ENCODE measurements at places on chromosomes 7 and 10. TPM values are rescaled to one million over a fixed set of nuclear protein-coding genes. Genes with fewer than 3 reads are reported as not detected.

Gene SPAG6
- total RNA-seq, result 0.12 TPM

Gene C10orf71
- not detected for total RNA-seq

Gene TMEM213
- total RNA-seq, result not detected

Gene CHAT
- not detected for total RNA-seq

Gene CRYGN
- 0.59 TPM for total RNA-seq

Gene ADAM22
- 17.6 TPM for total RNA-seq

Gene ITPRID1
- 0.45 TPM for total RNA-seq

Gene CLCN1
- total RNA-seq, result 0.23 TPM

Gene SLC39A12
- not detected for total RNA-seq

Gene SLC16A12
- 2.0 TPM for total RNA-seq

Gene DENND2A
- 10.0 TPM for total RNA-seq

Gene TAS2R4
- 4.2 TPM for total RNA-seq

GRCh38 chr10:45410807-45411606 is 37.0 kb downstream of the ALOX5 start:
- no peak for DNase-seq
- H3K36me3 ChIP-seq, result no peaks in the 10 kb centered on the region
- no peak overlapping the region for H3K4me3 ChIP-seq
- H3K27me3 ChIP-seq, result no peaks in the 10 kb centered on the region
- H3K27ac ChIP-seq, result no peak overlapping the region
- H3K4me1 ChIP-seq, result peaks cover 20% of the 10 kb centered on the region

DNA sequence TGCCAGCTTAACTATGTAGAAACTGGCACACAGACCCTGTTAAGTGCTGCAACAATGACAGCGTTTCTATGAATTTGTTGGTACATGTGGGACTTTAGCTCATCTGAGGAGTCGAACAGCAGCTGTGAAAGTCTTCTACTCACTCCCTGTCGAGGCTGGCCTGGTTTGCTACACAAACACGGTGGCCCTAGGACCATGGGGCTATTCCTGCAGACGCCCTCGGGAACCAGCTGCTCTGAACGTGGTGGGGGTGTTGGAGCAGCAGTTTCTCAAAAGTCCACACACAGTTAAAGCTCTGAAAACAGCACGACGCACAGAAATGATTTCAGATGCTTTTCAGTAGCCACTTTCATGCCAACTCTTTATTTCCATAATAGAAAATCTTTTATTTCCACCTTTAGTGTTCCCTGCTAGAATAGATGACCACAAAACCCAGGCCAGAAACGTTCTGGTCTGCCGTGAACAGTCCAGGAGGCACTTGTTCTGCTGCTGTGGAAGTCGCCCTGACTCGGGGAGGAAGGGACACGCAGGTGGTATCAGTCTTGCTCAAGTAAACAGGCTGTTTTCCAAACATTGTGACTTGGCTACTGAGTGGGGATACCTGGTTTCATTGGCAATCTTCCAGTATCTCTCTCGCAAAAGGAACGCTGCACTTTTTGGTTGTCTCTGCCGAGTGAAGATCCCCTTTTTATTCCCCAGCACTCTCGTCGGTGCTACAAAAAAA is 21.5 kb downstream of the GUSB start:
- H3K27me3 ChIP-seq, result no peaks in the 10 kb centered on the region
- no peak for DNase-seq
- no peak overlapping the region for H3K4me3 ChIP-seq
- H3K27ac ChIP-seq, result no peak overlapping the region
- H3K4me1 ChIP-seq, result no peaks in the 10 kb centered on the region
- H3K36me3 ChIP-seq, result peaks cover 26% of the 10 kb centered on the region

- H3K36me3 ChIP-seq, result no peaks in the 10 kb centered on the region
- peaks cover 26% of the 10 kb centered on the region for H3K4me1 ChIP-seq
- no peak overlapping the region for H3K4me3 ChIP-seq
These were observed 180.4 kb downstream of the EXOC4 start for GRCh38 chr7:133433165-133433812.

GRCh38 chr10:100100651-100101184 is 19.0 kb upstream of the CPN1 start:
- no peak overlapping the region for H3K27ac ChIP-seq
- peak; percentile 59 for DNase-seq
- H3K36me3 ChIP-seq, result no peaks in the 10 kb centered on the region

DNA sequence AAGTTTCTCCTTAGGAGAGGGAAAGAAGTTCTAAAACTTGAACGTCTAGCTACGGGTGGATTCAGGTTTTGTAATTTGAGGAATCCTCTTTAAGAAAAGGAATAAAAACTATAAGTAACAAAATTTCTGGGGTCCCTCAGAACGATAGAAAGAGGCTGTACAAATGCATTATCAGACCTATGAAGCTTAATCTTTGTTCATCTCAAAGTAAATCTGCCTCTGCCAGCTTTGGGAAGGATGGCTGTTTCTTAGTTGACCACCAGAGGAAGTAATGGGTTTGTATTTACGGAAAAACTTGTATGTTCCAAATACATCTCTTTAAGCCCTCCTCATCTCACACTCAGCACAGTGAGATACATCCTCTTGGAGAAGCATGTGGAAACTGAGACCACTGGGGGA is 864 bp downstream of the PSTK start:
- H3K4me3 ChIP-seq, result peak overlapping the region; percentile 86
- no peak overlapping the region for H3K27ac ChIP-seq
- DNase-seq, result peak; percentile 69
- no peaks in the 10 kb centered on the region for H3K27me3 ChIP-seq
- 0 out of 2 replicates have a peak, but pooled peaks cover 3% of the 10 kb centered on the region for H3K4me1 ChIP-seq

DNA sequence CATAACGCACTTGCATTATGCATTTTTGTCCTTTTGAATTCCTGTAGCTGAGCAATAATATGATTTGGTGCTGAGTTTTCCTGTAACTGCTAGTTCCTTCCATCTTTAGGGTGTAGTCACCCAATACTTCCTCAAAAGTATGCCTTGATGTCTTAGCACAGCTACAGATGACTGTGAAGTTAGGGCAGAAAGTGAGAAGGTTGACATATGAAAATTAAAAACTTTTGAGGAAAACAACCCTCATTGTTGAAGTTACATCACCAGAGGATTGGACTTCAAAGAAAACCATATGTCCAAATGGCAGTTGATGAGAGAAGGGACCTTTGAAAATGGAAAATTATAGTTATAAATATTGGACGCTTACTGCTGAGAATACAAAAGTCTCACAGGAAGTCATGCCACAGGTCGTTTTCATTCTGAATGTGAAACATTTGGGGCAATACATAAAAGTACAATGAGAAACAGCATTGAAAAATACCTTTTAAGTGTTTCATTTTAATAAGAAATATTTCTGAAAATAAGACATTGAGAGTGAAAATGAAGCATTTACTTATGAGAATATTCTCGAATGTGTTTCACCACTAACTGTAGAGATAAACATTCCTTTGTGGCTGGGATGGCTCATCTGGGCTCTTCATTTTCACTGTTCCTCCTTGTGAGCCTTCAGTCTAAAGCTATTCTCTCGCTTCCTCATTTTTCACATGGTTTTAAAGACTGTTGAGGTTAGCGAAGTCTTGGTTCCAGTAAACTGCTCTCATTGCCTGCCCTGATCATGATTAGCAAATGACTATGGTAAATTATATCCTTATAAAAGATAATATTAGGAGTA is 61.4 kb upstream of the NME8 start:
- H3K4me1 ChIP-seq, result no peaks in the 10 kb centered on the region
- H3K27ac ChIP-seq, result no peak overlapping the region
- no peak overlapping the region for H3K4me3 ChIP-seq
- no peaks in the 10 kb centered on the region for H3K36me3 ChIP-seq

- DNase-seq, result no peak
- H3K4me3 ChIP-seq, result no peak overlapping the region
- no peaks in the 10 kb centered on the region for H3K27me3 ChIP-seq
- no peak overlapping the region for H3K27ac ChIP-seq
- H3K4me1 ChIP-seq, result no peaks in the 10 kb centered on the region
These were observed 654.0 kb upstream of the MKI67 start for GRCh38 chr10:128780156-128780761.

DNA sequence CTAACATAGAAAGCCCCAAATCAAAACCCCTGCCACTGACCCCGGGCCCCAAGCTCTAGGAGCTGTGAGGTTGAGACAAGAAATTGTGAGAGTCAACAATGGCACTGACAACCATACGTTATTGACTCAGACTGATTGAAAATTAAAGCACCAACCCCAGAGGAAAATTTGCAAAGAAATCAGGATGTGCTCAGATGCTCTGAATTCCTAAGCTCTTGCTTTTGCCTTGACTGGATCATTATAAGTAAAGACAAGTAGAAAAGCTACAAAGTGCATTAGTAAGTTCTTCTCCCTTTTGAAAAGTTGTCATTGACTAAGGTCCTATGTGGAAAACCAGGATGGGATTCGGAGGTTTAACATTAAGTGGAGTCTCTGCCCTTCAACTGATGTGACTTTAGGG is 130.2 kb downstream of the SAMD9 start:
- H3K27me3 ChIP-seq, result no peaks in the 10 kb centered on the region
- H3K4me3 ChIP-seq, result no peak overlapping the region
- no peaks in the 10 kb centered on the region for H3K36me3 ChIP-seq
- peaks cover 9% of the 10 kb centered on the region for H3K4me1 ChIP-seq
- H3K27ac ChIP-seq, result no peak overlapping the region

- H3K4me1 ChIP-seq, result peaks cover 33% of the 10 kb centered on the region
- H3K4me3 ChIP-seq, result no peak overlapping the region
- DNase-seq, result no peak
- H3K27ac ChIP-seq, result no peak overlapping the region
- no peaks in the 10 kb centered on the region for H3K36me3 ChIP-seq
These were observed 210.8 kb downstream of the CCSER2 start for GRCh38 chr10:84539216-84539615.

GRCh38 chr7:129775695-129776361 is 164.3 kb downstream of the NRF1 start:
- peak; percentile 84 for DNase-seq
- H3K4me3 ChIP-seq, result peak overlapping the region; percentile 93
- peaks cover 27% of the 10 kb centered on the region for H3K27me3 ChIP-seq
- H3K27ac ChIP-seq, result peak overlapping the region; percentile 90

GRCh38 chr7:134992626-134993179 is 6.4 kb downstream of the AGBL3 start:
- no peak overlapping the region for H3K27ac ChIP-seq
- H3K36me3 ChIP-seq, result peaks cover 11% of the 10 kb centered on the region
- no peaks in the 10 kb centered on the region for H3K27me3 ChIP-seq
- H3K4me3 ChIP-seq, result no peak overlapping the region
- peaks cover 7% of the 10 kb centered on the region for H3K4me1 ChIP-seq

GRCh38 chr10:35594115-35595079 is 10.7 kb upstream of the GJD4 start:
- peak; percentile 85 for DNase-seq
- H3K36me3 ChIP-seq, result no peaks in the 10 kb centered on the region
- no peak overlapping the region for H3K4me3 ChIP-seq
- peaks cover 18% of the 10 kb centered on the region for H3K4me1 ChIP-seq
- H3K27ac ChIP-seq, result peak overlapping the region; percentile 80
- H3K27me3 ChIP-seq, result no peaks in the 10 kb centered on the region

GRCh38 chr7:98930921-98931320 is 52.6 kb downstream of the TRRAP start:
- no peak for DNase-seq
- peaks cover 82% of the 10 kb centered on the region for H3K36me3 ChIP-seq
- no peaks in the 10 kb centered on the region for H3K4me1 ChIP-seq
- no peaks in the 10 kb centered on the region for H3K27me3 ChIP-seq
- no peak overlapping the region for H3K4me3 ChIP-seq
- no peak overlapping the region for H3K27ac ChIP-seq

DNA sequence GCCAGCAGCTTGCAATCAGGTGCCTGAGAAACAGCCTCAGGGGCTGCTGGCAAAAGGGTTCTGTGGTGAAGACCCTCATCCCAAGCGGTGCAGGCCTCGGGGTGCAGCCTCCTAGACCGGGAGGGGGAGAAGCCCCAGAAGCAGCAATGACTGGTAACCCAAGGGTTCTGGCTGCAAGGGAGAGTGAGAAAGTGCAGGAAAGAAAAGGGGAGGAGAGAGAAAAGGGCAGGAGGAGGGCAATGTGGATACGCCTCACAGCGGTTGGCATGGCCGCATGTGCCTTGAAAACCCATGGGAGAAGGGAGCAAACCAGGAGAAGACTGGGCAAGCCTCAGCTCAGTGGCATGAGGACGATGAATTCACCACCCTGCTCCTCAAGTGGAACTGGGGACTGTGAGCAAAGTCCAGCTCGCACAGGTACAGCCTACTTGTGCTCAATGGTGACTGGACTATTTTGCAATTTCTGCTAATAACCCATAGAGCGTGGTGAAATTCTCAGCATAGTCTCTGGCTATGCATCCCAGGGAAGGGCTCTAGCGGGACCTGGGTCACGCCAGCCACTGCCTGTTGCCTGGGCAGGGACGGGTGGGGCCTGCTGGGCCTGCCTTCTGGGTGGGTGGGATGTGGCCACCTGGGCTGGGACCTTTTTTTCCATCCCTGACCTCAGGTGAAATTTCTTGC is 6.2 kb downstream of the CLRN3 start:
- H3K36me3 ChIP-seq, result no peaks in the 10 kb centered on the region
- DNase-seq, result no peak
- H3K27ac ChIP-seq, result no peak overlapping the region
- no peaks in the 10 kb centered on the region for H3K4me1 ChIP-seq
- H3K27me3 ChIP-seq, result no peaks in the 10 kb centered on the region

GRCh38 chr10:21212348-21212747 is 313.1 kb downstream of the SKIDA1 start:
- no peak for DNase-seq
- no peaks in the 10 kb centered on the region for H3K4me1 ChIP-seq
- no peak overlapping the region for H3K4me3 ChIP-seq

GRCh38 chr7:33981671-33982424 is 76.5 kb downstream of the BMPER start:
- H3K36me3 ChIP-seq, result no peaks in the 10 kb centered on the region
- H3K27ac ChIP-seq, result no peak overlapping the region
- H3K27me3 ChIP-seq, result no peaks in the 10 kb centered on the region
- H3K4me3 ChIP-seq, result no peak overlapping the region
- H3K4me1 ChIP-seq, result no peaks in the 10 kb centered on the region

DNA sequence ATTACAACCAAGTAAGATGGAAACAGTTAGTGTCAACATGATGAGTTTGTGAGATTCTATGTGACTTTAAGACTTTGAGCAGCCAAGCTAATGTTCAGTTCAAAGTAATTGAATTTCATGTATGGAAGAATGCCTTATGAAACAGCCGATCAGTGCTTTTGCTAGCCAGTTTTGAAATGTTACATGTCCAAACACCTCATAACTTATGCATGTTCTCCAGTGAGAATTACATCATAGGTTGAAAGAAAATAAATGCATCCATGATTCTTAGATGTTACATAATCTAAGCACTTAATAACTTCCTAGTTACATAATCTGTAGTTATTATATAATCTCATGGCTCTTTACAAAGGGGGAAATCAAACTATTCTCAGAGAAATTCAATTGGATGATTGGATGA is 211.3 kb downstream of the BICC1 start:
- H3K4me3 ChIP-seq, result no peak overlapping the region
- H3K4me1 ChIP-seq, result no peaks in the 10 kb centered on the region
- no peaks in the 10 kb centered on the region for H3K36me3 ChIP-seq
- H3K27me3 ChIP-seq, result no peaks in the 10 kb centered on the region
- H3K27ac ChIP-seq, result no peak overlapping the region
- no peak for DNase-seq

- H3K27ac ChIP-seq, result peak overlapping the region; percentile 98
- no peaks in the 10 kb centered on the region for H3K36me3 ChIP-seq
- peak; percentile 85 for DNase-seq
These were observed 746 bp downstream of the ARL5B start for GRCh38 chr10:18659819-18660535.
